ENCODE measurements at places on chromosomes 7 and 10.

- no peak for DNase-seq
These were observed 951 bp downstream of the AS3MT start for GRCh38 chr10:102870221-102870620.

DNA sequence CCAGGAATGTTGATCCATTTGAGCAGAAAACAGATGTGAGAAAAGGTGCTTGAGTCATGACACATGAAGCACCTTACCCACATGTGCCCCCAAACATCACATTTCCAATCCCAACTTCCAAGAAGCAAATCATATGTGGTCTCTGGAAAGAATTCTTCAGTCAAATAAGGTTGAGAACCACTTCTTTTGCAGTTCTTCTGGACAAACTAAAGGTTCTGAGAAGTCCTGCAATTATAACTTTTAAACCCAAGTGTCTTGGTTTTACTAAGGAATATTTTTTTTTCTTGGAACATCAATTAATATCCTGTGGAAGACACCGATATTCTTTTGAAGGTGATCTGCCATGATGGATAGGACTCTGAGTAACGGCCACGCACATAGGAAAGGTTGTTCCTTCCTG lies 151.3 kb downstream of the MYOF start:
- no peak for DNase-seq

DNA sequence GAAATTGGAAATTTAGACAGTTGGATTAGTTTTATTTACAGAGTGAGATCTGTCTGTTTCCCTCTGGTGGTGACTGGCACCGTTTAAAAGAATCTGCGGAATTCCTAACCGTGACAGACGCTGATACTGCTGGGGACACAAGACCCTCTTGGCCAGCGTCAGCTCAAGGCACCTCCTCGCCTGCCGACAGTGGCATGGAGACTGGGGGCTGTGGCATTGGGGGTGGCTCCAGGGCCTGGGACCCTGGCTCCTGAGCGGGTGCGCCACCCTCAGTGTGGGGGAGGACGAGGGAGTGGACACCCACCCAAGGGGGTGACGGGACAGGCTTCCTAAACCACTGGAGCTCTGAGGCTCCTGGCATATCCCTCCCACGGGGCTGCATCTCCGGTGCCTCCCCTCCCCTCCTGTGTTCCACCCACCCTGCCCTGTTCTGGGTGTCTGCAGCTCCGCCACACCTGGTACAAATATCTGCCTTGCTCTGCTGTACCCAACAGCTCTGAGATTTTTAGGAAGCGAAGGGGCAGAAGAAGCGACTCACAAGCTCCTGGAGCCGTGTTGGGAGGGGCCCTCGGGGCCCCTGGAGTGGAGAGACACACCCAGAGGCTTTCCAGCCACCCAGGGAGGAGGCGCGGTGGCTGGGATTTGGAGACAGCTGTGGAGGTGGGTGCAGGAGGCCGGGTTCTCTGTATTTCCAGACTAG lies 178.7 kb downstream of the DNAJB6 start:
- DNase-seq = no peak

- DNase-seq = no peak
These were observed 47.0 kb upstream of the AKR1C1 start for GRCh38 chr10:4916086-4916716.

GRCh38 chr7:143381427-143382125 lies 431 bp downstream of the ZYX start:
- DNase-seq = peak; percentile 74

DNA sequence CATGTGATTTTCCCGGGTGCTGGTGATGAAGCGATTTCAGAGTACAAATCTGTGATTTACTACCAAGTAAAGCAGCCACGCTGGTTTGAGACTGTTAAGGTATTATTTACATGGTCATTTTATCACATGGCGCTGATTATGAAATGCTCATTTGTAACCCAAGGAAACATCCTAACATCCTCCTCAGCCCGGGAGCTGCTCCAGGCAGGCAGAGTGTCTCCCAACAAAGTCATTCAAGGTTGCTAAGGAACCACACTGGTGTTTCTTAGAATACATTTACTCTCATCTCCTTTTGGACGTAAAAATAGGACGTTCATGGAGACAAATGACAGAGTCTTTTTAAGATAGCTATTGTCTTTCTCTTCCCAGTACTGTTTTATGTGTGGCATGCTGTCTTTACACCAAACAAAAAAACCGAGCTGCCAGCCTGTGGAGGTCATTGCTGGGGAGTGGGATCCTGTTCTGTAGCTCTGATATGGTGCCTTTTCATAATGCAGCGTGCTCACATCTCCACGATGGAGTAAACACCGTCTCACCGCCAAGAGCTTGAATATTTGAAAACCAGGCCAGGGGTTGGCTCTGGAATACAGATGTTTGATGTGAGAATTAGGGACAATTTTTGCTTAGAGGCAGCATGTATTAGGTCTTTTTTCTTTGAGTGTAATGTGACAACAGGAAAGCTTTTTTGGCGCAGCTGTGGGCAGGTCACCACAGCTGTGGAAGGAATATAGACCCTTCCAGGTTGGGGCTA lies 119.6 kb downstream of the DOCK1 start:
- DNase-seq = no peak

GRCh38 chr7:115224922-115225321 lies 303.0 kb downstream of the MDFIC start:
- no peak for DNase-seq

DNA sequence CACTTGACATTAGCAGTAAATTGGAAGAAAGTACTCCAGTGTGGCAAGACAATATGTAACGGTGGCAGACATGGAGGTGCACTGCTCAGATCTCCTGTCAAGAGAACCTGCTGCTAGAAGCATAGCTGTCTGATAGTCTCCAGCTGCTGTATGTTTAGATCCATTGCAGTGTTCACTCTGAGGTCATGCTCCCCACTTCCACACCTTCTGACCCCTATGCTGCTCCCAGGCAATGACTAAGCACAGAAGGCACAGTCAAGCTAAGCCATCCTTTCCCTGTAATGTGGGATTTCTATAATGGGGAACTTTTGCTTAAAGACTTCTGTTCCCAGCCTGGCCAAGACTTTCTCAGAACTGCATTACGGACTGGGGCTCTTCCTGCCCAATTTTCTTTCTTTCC lies 315.8 kb downstream of the HPSE2 start:
- no peak for DNase-seq

DNA sequence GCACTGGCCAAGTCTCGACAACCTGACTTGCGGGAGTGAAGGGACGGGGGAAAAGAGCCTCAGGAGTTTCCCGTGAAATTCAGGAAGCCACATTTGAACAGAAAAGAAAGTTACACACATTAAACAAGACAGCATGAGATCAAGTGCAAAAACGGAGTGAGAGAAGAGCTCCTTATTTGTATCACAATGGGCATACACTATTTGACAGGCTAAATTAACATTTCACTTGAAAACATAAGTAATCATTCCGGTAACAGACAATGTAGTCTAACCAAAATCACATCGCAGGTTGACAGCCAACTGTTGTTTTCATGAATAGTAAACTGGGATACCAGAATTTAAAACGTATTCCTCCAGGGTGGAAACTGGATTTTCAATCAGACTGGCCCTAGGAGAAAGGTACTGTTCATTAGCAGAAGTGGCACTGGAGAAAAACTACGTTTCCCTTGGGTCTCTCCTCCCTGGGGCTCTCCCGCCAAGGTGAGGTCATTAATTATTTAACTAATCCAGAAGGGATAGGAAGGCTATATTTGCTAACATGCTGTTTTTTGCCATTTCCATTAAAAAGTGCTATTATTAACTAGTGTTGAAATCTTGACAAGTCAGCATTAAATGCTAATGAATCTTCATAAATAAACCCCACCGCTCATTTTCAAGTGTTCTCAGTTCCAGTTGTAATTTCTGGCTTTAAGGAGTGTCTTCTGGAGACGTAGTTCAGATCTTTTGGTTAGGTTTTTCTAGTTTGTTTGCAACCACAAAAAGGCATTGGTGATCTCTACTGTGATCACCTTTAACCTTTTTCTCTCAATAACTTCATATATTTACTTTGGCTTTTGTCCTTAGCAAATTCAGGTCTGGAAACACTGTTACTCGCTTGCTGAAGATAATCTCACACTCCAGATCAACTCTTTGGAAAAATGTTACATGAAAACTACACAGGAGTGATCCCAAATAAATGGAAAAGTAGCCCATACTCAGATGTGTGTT lies 25.1 kb downstream of the RHEB start:
- DNase-seq = no peak

- peak; percentile 38 for DNase-seq
These were observed 9.5 kb downstream of the GLI3 start for GRCh38 chr7:42227541-42227935.

GRCh38 chr10:62402508-62402907 lies 28.3 kb downstream of the ZNF365 start:
- DNase-seq = no peak

- no peak for DNase-seq
These were observed 122.7 kb downstream of the TRRAP start for GRCh38 chr7:99000904-99001465.

DNA sequence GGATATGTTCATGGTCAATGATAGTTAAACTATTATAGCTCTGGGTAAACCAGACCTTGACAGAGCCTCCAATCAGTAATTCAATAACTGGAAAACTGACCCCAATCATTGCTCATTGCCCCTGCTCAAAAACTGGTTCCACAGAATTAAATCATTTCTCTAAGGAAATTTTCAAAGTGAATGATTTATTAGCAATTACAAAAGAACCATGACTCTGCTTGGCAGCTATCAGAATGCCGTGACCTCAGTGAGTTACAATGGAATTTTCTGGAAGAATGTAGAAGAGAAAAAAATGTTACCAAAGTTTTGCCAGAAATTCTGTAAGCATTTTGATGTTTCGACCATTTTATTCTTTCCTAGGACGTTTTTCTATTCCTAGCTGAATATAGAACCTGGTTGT lies 106.8 kb upstream of the APBB1IP start:
- no peak for DNase-seq

DNA sequence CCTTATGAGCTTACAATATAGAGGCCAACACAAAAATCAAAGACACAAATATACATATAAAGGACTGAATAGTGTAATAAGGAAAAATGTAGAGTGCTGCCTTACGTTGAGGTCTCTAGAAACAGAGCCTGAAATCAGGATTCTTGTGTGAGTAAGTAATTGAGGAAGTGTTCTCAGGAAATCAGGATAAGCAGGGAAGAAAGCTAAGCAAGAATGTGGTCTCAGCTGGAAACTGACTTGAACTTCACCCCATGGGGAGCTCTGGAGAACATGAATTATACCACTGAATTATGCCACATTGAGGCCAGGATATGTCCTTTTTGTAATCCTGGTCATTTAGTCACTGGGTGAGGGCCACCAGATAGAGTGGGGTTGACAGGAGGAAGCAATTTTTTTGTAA lies 191.9 kb downstream of the ETV1 start:
- no peak for DNase-seq

- DNase-seq = no peak
These were observed 17.7 kb downstream of the CACNB2 start for GRCh38 chr10:18157881-18158280.

GRCh38 chr7:6015917-6016652 lies 7.0 kb downstream of the AIMP2 start:
- DNase-seq = peak; percentile 84

DNA sequence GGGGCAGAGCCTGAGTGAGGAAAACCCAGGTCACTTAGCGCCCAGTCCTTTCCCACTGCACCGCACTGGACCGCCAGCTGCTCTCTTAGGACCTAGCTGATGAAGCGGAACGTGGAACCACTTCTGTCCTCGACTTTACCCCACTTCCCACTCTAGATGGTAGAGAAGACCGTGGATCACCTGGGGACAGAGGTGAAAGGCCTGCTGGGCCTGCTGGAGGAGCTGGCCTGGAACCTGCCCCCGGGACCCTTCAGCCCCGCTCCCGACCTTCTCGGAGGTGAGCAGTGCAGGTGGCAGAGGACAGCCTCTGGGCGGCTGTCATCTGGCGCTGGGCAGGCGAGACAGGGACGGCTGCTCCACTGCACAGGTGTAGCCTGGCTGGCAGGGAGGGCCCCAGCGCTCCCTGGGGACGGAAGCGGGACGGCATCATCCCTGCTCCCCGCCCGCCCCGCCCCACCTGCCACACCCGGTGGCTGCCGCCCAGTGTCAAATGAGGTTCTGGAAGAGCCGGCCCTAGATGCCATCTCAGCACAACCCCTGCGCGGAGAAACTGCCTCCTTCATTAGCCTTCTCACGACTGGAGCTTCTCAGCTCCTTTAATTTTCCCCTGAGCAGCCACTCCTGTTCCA lies 11.7 kb downstream of the PLAC9 start:
- peak; percentile 91 for DNase-seq

DNA sequence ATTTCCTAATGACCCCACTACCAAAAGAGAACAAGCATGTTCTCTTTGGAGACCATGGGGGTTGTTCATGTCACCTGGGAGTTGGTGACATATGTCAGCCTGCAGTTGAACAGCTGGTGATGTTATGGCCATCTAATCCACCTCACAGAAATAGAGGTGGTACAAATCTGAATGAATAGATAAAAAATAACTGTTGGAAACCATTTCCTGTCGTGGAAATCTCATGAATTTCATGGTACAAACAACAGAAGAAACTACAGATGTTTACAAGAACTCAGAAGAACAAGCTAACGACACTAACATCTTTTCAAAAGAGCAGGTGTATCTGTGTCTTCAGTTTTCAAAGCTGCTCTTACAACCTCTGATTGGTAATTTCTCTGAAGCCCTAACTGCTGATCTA lies 81.3 kb downstream of the RAPGEF5 start:
- no peak for DNase-seq

DNA sequence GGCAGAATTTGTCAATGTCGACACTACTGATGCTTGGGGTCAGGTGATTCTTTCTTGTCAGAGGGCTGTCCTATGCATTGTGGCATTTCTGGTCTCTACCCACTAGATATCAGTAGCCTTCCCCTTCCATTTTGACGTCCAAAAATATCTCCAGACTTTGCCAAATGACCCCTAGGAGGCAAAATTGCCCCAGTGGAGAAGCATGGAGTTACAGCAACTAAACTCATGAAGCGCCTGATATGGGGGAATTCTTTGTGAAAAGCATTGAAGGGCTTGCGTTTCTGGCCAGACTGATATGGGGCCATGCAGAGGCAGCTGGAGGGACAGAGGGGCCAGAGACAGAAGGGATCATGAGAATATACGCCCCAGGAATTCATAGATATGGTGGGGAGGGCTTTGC lies 43.6 kb downstream of the ADRB1 start:
- DNase-seq = peak; percentile 11

- DNase-seq = no peak
These were observed 38.6 kb downstream of the RSBN1L start for GRCh38 chr7:77734659-77735421.
